Heart left ventricle (tissue), 16 donors: ENCODE measurements at places on chromosomes 1 and 21. TPM values are rescaled to one million over a fixed set of nuclear protein-coding genes. Genes with fewer than 3 reads are reported as not detected.

Gene ATP8B2
- total RNA-seq: 11.1 TPM

Gene SPRR2G
- not detected for total RNA-seq

Gene AVPR1B
- total RNA-seq: not detected

Gene HAPLN2
- 0.72 TPM for total RNA-seq

Gene SPRR2D
- not detected for total RNA-seq

Gene DEGS1
- total RNA-seq: 46.3 TPM

Gene CA6
- total RNA-seq: not detected

Gene NUP210L
- total RNA-seq: 0.05 TPM

Gene STUM
- total RNA-seq: 1.7 TPM

Gene FMO1
- total RNA-seq: 0.71 TPM

Gene CFHR3
- total RNA-seq: not detected

Gene MARK1
- total RNA-seq: 12.1 TPM

Gene POLR3GL
- 37.3 TPM for total RNA-seq

Gene GPR25
- not detected for total RNA-seq

Gene WNT2B
- total RNA-seq: 3.4 TPM

Gene DDR2
- total RNA-seq: 20.1 TPM

Gene EPHA2
- 15.9 TPM for total RNA-seq

Gene SPRR5
- total RNA-seq: not detected

Gene ESRRG
- 44.7 TPM for total RNA-seq

Gene ATP1A2
- total RNA-seq: 298 TPM

Gene INAVA
- 0.43 TPM for total RNA-seq

Gene SPRR3
- not detected for total RNA-seq

Gene AGO1
- 24.1 TPM for total RNA-seq

Gene TAS1R1
- not detected for total RNA-seq
